ENCODE measurements at places on chromosomes 4 and X.

DNA sequence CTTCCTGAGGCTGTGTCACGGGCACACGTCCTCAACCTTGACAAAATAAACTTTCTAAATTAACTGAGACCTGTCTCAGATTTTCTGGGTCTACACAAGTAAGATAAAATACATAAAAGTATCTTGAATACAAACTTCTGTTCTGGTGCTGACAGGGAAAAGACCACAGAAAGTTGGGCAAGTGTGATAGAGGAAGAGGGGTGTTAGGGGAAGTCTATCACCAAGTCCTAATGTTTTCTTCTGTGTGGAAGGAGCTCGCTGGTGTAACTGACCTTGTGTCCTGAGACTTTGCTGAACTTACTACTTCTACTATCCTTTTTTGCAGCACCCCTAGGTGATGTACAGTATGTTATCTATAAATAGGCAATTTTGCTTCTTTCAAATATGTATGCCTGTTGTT, 97.0 kb upstream of the STIM2 start:
- no peak for DNase-seq

DNA sequence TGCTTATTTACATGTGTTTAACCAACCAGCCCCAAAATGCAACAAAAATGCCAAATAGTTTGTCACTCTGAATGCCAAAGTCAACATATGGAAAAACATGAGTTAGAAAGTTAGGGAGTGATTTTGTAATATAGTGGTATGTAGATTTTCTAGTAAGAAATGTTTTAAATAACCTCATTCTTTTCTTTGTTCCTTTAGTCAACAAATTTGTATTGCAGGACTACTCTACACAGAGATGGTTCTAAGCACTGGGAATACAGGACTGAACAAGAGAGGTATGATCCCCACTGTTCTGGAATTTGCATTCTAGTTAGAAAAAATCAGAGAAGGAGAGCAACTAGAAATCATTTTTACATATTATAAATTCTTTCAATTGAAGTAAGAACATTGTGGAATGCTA, 218.8 kb upstream of the ANXA10 start:
- no peak for DNase-seq

DNA sequence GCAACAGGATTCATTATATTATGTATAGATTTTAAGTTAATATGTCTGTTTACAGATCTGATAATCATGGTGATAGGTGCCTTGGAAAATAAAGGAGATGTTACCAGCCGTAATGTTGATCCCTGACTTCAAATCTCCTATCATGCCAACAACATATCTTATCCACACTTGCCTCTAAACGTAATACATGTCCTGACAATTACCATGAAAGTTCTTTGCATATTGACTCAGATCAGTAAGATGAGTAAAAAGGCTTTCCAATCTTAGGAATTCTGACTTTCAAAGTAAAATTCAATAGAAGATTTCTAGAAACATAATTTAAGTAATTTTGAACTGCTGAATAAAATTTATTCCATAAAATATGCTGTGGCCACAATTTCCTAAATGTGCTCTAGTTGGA, 513.3 kb downstream of the ANKRD50 start:
- DNase-seq: no peak

GRCh38 chr4:24884902-24885301, 27.9 kb downstream of the CCDC149 start:
- DNase-seq: no peak

DNA sequence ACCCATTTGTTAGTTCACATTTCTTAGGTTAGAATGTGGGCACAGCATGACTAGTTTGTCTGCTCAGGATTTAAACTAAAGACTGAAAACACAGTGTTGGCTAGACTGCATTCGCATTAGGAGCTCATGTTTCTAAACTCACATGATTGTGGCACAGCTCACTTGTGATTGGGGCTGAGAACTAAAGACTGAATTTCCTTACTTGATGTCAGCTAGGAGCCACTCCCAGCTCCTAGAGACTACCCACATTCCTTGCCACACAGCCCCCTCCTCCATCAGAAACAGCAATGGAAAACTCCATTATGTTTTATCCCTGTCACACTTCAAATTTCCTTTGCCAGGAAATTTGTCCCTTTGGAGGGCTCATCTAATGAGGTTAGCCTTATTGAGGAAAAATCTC, 170.2 kb upstream of the NUDT6 start:
- no peak for DNase-seq

GRCh38 chr4:1010395-1011021, 918 bp upstream of the FGFRL1 start:
- DNase-seq: peak; percentile 35

- DNase-seq: no peak
Observed at GRCh38 chrX:1084689-1085088, 127.8 kb downstream of the CRLF2 start.

DNA sequence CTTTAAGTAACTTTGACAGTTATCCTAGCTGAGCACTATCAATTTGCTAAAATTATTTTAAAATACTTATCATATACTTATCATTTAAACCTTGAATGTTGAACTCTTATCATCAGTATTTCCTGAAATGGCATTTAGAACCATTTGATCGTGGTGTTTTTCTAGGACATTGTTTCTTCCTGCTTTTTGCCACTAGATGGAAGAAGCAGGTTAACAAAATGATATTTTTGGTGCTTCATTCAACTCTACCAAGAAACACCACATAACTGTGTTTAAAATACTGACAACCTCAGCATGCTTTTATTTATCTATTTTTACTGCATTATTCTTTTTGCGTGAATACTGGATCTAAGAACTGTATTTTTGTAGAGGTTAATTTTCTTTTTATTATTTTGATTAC, 44.6 kb downstream of the C4orf33 start:
- DNase-seq: no peak

GRCh38 chr4:8324640-8325239, 55.2 kb downstream of the HTRA3 start:
- no peak for DNase-seq

DNA sequence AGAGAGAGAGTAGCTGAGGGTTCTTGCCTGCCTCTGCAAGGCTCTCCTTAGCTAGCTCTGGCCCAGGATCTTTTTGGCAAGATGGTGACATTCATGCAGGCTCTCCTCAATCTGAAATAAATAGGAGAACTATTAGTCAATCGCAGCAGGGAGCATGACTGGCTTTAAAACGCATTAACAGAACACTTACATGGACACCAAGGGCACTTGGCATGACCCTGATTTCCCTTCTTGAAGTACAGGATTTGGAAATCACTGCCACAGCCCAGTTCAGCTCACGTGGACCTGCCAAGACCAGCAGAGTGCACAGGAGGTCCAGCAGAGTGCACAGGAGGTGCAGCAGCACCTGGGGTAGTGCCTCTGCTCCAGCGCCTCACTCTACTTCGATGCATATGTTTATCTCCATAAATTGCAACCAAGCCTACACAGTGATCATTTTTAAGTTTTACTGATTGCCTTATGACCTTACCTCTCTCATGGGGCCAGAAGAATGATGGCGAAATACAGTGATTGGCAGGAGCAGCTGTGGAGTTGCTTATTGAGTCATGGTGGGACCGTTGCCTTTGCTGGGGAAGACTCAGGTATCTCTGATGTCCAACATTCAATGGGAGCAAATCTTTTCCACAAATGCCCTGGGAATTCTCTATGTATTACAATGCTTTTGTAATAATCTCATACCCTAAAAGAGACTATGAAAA, 122.4 kb downstream of the SYNPO2 start:
- no peak for DNase-seq

DNA sequence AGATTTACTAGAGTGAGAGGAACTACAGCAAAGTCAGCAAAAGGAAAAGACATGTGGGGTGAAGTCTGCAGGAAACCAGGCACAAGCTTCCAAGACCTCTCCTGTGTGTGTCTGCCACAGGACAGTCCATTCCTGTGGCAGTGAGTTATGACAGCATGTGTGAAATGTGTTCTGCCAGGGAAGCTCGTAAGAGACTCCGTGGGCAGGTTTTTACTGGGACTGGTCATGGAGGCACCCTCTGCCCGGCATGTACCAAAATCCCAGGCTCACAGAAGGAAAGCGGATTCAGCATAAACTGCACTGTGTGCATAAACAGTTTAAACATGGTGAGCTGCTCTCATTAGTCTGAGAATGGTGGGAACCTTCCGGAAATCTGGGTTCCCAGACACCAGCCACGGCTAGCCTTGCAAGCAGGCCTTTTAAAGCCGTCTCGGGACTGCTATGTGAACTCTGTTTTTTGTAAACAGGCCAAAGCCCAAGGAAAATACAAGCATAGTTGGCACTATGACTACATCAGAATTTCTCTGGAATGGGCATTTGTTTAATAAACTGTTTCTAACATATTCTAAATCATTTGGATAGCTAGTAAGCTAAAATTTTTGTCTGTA, 288.5 kb downstream of the TENM3 start:
- no peak for DNase-seq

DNA sequence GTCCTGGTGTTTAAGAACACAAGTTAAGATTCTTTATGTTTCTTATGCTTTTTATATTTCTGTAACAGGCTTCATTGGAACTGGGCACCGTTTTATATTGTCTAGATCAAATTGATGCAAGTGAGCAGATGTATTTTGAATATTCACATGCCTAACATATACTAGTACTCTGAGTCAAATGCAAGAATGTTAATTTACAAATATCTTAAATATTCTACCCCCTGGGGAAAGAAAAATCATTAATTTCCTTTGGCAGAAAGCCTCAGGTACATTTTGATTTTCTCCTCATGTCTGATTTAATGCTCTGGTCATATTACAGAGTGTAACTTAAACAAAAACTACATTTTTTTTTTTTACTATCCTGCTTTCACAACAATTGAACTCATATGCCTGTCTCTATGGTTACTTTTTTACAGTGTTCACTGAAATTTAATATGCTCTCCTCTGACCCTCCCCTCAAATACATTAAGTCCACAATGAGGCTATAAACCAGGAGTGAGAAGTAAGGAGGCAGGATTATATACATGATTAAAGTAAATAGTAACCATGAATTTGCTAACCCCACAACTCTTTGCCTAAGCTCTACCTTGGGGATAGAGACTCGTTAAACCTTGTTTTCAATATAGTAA, 2.4 kb upstream of the NSUN7 start:
- no peak for DNase-seq

GRCh38 chr4:39043861-39044363, 11.7 kb upstream of the TMEM156 start:
- DNase-seq: no peak

DNA sequence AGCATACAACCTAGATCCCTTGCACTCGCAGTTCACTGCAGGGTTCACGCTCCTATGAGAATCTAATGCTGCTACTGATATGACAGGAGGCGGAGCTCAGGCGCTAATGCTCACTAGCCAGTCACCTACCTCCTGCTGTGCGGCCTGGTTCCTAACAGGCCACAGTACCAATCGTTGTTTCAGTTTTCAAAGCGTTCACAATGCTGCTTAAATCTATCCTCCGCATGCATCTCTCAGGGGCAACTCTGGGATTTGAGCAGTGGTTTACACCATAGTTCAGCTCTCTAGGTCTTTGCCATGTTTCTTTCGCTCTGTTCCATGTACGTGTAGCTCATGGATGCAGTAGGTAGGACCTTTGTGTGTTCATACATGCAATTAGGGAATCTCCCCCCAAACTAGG, 47.2 kb downstream of the CLOCK start:
- DNase-seq: no peak

DNA sequence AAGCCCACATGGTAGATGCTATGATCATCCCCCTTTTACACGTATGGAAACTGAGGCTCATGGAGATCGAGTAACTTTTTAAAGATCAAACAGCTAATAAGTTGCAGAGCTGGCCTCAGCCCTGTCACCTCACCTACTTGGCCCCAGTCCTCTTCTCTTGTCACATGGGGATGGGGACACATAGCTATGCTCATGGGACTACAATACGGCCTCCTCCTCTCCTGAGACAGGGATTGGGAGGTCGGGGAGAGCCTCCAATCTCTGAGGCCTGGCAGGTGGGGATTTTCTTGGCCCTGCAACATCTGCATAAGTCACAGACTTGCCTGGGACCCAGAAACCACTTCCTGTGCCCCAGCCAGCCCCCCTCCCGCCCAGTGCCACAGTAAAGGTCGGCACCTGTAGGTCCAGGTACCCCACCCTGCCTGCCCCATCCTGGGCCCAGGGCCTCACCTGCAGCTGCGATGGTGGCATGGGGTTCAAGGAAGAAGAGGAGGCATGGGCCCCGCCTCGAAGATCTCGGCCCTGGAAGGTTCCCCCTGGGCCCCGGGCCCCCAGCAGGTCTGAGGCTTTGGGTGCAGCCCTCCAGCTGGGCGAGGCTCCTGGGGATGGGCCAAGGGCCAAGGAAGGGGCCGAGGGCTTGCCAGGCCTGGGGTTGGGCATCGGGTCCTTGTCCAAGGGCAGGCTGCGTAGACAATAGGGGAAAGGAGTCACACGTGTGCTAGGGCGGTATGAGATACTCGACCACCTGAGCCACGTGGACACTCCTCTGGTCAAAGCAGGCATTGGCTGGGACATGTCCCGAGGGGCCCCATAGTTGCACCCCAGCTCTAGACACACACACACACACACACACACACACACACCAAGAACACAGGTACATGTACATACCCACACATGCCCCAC, 6.4 kb downstream of the FOXP3 start:
- DNase-seq: no peak

GRCh38 chrX:103726477-103726876, 15.8 kb downstream of the TMEM31 start:
- no peak for DNase-seq

DNA sequence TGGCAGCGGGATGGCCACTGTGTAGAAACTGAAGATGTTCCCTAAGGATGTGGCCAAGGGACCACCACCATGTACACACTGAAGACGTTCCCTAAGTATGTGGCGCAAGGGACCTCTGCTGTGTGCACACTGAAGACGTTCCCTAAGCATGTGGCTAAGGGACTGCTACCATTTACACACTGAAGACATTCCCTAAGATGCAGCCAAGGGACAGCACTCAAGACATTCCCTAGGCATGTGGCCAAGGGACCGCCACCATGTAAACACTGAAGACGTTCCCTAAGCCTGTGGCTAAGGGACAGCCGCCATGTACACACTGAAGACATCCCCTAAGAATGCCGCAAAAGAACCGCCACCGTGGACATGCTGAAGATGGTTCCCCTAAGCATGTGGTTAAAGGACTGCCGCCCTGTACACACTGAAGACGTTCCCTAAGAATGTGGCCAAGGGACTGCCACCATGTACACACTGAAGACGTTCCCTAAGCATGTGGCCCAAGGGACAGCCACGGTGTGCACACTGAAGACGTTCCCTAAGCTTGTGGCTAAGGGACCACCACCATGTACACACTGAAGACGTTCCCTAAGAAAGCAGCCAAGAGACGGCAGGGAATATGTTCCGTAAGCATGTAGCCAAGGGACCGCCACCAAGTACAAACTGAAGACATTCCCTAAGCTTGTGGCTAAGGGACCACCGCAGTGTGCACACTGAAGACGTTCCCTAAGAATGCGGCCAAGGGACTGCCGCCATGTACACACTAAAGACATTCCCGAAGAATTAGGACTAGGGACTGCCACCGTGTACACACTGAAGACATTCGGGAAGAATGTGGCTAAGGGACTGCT, 43.3 kb downstream of the DHRSX start:
- no peak for DNase-seq
